Fibroblast of lung (primary cell): ENCODE measurements at places on chromosomes 3 and 15. TPM values are rescaled to one million over a fixed set of nuclear protein-coding genes. Genes with fewer than 3 reads are reported as not detected.

Gene RAD51
- total RNA-seq, result 0.77 and 1.3 TPM in 2 replicates

Gene ALDH1A2
- total RNA-seq, result 2.3 and 7.7 TPM in 2 replicates

Gene C3orf20
- not detected in 2 replicates for total RNA-seq

Gene BBX
- 55.0 and 71.2 TPM in 2 replicates for total RNA-seq

Gene SCN11A
- total RNA-seq, result under 0.01 and 0.17 TPM in 2 replicates

Gene CD200
- total RNA-seq, result 0.17 and 0.26 TPM in 2 replicates

Gene AHSG
- not detected in 2 replicates for total RNA-seq

Gene SUCLG2
- total RNA-seq, result 64.2 and 87.4 TPM in 2 replicates

Gene DCBLD2
- 69.9 and 98.1 TPM in 2 replicates for total RNA-seq

Gene ATP8B4
- total RNA-seq, result 7.4 and 19.5 TPM in 2 replicates

Gene MUC20
- under 0.01 and 0.66 TPM in 2 replicates for total RNA-seq

Gene TMEM207
- total RNA-seq, result not detected in 2 replicates

Gene C3orf70
- 0.26 and 0.33 TPM in 2 replicates for total RNA-seq

Gene SELENOT
- total RNA-seq, result 52.1 and 130 TPM in 2 replicates

Gene SORD
- total RNA-seq, result 4.6 and 8.9 TPM in 2 replicates

Gene SMAD6
- total RNA-seq, result 8.7 and 8.9 TPM in 2 replicates

Gene ABHD17C
- total RNA-seq, result 9.8 and 14.0 TPM in 2 replicates
